ENCODE measurements at places on chromosomes 7 and 10. TPM values are rescaled to one million over a fixed set of nuclear protein-coding genes. Genes with fewer than 3 reads are reported as not detected.

The SPDYE3 gene
- total RNA-seq = not detected

The MRPS16 gene
- 126 TPM for total RNA-seq

The PHKG1 gene
- total RNA-seq = 3.7 TPM

The DGKI gene
- total RNA-seq = 98.6 TPM

The FOXI2 gene
- total RNA-seq = not detected

The TRIM50 gene
- total RNA-seq = not detected

The PRLHR gene
- 2.4 TPM for total RNA-seq

The RNF148 gene
- total RNA-seq = 0.41 TPM

The NEUROG3 gene
- not detected for total RNA-seq

The GSTO2 gene
- total RNA-seq = 2.4 TPM

The FAM25A gene
- not detected for total RNA-seq

The TBX20 gene
- not detected for total RNA-seq

The EIF5AL1 gene
- total RNA-seq = under 0.01 TPM

The HDAC9 gene
- total RNA-seq = 117 TPM

The FZD8 gene
- 13.0 TPM for total RNA-seq

The KCNMA1 gene
- 27.3 TPM for total RNA-seq

The LLCFC1 gene
- not detected for total RNA-seq

The SLC16A9 gene
- 8.2 TPM for total RNA-seq

The MRC1 gene
- total RNA-seq = 3.7 TPM

The SFTPA1 gene
- total RNA-seq = not detected

The ERVW-1 gene
- not detected for total RNA-seq

The HABP2 gene
- not detected for total RNA-seq

The DNAH11 gene
- total RNA-seq = 0.82 TPM

The CABCOCO1 gene
- 4.9 TPM for total RNA-seq

The AOAH gene
- 3.7 TPM for total RNA-seq

The DENND2A gene
- total RNA-seq = 25.7 TPM

The MEOX2 gene
- not detected for total RNA-seq

The SLC29A3 gene
- 1.2 TPM for total RNA-seq

The LRMDA gene
- total RNA-seq = 4.5 TPM

The NUTM2B gene
- 1.6 TPM for total RNA-seq

The SRGN gene
- 22.4 TPM for total RNA-seq

The VPS37D gene
- total RNA-seq = 26.1 TPM

The PNLIP gene
- total RNA-seq = not detected

The GIMAP5 gene
- total RNA-seq = 3.7 TPM

The ATP6V0A4 gene
- 2.4 TPM for total RNA-seq

The GAD2 gene
- total RNA-seq = 14.3 TPM

The PVRIG gene
- total RNA-seq = not detected

The OR13A1 gene
- under 0.01 TPM for total RNA-seq

The CRCP gene
- 62.4 TPM for total RNA-seq

The RHOBTB1 gene
- 30.2 TPM for total RNA-seq
